ENCODE measurements at places on chromosomes 6 and 20.

DNA sequence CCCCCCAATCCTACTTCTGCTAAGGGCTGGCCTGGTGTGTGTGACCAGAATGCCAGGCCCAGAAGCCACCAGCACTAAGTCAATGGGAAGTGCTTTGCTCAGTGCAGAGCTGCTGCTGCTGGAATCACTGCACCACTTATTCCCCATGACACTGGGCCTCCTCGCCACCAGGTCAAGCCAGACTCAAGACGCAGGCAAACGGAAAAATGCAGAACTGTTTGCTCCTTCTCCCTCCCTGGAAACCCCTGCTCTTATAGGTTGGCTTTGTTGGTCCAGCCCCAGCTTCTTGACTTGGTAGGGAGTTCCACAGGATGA is 121.9 kb downstream of the PHACTR3 start:
- no peak for DNase-seq

- DNase-seq = no peak
Observed at GRCh38 chr6:166433096-166433495, 50.4 kb upstream of the MPC1 start.

- no peak for DNase-seq
Observed at GRCh38 chr6:105257340-105257739, 77.5 kb upstream of the POPDC3 start.

DNA sequence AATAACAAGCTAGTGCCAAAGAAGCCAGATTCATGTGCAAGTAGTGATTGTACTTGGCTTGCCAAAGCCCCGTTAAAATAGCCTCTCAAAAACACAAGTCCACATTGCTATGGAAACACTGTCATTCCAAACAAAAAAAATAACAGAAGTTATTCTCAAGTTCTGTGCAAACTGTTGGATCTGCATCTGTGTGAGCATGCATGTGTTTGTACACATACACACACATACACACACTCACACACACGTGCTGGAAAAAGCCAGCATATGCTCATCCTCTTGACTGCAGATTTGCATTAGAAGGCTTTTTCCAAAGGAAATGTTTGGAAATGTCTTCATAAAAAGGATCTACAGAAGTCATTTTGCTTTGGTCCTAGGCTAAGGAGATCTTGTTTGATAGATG is 13.4 kb upstream of the CBLN4 start:
- DNase-seq = no peak

- DNase-seq = no peak
Observed at GRCh38 chr6:24140591-24140990, 14.6 kb downstream of the NRSN1 start.

DNA sequence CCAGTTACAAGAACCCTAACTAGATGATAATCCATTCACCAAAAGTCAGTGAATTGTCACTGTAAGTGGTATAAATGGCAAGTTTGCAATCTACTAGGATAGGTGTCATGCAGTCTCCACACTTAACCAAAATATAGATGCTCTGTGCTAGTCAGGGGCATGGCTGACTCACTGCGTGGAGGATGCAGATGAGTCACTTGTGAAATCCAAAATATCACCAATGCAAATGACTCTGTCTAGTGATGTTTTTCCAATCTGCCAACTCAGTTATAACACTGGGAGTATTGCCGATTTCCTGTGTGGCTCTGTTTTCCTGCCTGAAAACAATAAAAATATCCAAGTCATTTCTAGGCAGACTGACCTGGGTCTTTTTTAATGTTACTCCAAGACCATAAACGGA is 47.8 kb upstream of the NRSN1 start:
- DNase-seq = peak; percentile 14

GRCh38 chr20:42338294-42339201 is 720.4 kb upstream of the CHD6 start:
- no peak for DNase-seq

DNA sequence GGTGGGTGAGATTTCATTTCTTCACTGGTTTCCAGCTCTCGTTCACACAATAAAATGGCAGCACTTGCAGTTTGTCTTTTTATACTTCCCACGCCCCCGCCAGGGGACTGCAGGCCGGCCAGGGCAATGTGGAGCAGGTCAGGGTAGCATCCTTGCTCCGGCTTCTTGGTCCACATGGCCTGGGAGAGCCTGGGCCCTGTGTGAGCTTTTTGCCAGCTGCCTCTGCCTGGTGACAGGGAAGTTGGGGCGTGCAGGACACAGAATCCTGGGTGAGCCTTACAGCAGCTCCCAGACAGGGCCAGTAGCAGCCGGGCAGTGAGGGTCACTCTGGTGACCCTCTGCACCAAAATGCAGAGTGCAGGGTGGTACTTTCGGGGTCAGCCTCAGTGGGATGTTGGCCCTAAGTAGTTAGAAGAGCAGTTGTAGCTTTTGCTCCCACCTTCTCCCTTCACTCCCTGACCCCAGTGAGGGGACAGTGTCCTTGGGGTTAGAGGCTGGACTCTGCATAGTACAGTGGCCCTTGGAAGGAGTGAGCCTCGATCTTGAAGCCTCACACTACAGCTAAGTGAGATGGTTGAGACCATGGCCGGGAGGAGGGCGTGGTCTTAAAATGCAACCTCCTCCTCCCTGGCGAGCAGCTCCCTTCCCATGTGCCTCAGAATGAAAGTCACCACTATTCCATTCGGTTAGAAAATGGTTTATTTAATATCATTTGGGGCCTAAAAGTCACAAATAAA is 23.8 kb downstream of the PYGB start:
- no peak for DNase-seq

DNA sequence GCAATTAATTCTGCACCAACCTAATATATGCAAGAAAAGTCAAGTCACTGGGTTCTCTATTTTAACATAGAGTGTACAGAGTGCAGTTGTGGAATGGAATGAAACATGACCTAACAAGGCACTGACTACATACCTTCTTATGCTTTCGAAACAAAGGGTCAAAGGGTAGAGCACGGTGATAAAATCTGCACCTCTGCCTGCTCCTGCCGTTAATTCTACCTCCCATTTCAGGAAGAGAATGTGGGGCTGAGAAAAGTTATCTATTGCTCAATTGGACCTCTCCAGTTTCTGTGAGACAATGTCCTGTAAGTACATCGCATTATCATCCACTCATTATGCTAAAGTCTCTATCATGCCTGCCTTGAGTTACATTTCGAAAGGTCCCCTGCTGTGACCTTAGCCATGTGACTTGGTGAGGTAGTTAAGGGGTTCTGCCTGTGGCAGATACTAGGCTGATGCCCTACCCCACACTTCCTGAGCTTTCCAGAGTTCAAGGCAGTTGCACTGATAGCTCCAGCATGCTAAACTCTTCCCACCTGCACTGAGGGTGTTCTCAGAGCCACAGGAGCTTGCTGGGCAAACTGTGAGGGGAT is 14.0 kb upstream of the MOCS1 start:
- DNase-seq = no peak

- no peak for DNase-seq
Observed at GRCh38 chr20:45111799-45112471, 3.0 kb downstream of the WFDC5 start.

DNA sequence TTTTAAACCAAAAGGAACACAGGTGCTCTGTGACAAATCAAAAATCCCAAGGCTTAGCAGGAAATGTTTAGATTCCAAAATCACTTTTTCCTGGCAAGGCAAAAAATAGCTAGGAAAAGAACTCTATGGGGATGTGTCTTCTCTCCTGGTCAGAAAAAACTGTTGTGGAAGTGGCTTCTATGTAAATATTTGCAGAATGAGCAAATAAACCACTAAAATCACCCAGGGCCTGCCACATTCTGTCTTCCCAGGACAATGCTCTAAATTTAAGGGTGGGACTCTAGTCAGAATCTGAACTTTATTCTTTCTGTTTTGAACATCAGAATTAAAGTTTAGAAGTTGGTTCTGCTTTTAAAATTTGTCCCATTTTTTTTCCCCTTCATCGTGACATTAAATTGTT is 29.3 kb downstream of the GCM1 start:
- no peak for DNase-seq

GRCh38 chr20:58890518-58891085 is 38.1 kb downstream of the GNAS start:
- peak; percentile 56 for DNase-seq

DNA sequence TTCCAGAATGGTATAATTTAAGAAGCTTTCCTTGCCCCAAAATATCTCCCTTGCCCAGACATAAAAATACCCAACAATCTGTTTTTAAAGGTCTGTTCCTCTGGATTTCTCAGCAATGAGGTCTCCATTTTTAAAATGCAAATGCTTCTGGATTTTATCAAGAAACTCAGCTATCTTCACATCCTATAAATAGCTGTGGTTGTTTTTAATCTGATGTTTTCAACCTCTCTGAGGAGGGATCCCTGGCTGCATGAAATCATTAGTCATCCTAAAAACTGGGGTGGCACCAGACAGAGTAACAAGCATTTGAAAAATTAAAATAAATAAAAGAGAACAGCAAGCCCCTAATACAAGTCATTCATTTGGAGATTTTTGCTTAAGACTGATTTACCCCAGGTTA is 168.5 kb upstream of the ID4 start:
- DNase-seq = no peak

GRCh38 chr6:109187399-109188114 is 92.2 kb downstream of the CEP57L1 start:
- DNase-seq = no peak

- DNase-seq = peak; percentile 4
Observed at GRCh38 chr6:132227904-132228303, 173.4 kb downstream of the MOXD1 start.

DNA sequence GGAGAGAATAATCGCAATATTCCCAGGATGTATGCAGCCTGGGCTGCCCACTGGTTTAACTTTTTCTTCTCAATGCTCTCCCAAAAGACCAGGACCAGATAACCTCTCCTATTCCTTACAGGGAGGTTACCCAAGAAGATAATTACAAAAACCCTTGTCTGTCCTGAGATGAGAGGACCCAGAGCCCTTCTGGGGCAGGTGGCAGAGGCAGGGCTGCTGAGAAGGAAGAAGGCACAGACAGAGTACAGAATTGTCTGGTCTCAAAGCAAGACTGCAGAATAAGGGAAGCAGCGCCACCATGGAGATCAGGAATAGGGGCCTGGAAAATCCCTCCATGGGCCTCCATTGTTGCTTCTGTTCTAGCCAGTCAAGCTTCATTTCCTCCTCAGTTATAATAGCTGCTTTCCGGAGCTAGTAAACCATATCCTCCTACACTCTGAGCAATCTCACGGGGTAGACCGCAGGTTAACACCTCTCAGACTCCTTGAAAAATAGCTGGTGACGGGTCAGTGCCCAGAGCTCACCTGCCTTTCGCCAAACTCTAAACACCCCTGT is 463 bp upstream of the HLA-DMB start:
- no peak for DNase-seq

- no peak for DNase-seq
Observed at GRCh38 chr6:32829495-32829894, 9.0 kb downstream of the TAP2 start.

GRCh38 chr6:96947055-96947454 is 22.5 kb downstream of the KLHL32 start:
- no peak for DNase-seq
